ENCODE measurements at places on chromosomes 5 and 9.

GRCh38 chr9:27945386-27945785 lies 372.1 kb upstream of the C9orf72 start:
- DNase-seq, result no peak

DNA sequence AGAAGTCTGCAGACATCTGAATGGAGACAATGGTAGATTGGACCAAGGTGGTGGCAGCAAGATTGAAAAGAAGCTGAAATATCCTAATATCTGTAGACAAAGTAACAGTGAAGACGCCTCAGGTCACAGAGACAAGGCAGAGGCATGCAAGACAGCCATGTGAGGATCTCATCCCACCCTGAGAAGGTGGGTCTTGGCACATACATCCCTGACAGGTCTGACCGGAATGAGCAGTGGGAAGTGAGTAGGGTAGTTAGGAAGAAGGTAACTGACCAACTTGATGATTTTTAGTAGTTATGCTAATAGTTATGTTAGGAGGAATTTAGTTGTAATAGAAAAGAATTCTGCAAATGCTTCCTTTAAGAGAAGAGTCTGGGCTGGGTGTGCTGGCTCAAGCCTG lies 229.6 kb downstream of the NDUFS4 start:
- DNase-seq, result no peak

DNA sequence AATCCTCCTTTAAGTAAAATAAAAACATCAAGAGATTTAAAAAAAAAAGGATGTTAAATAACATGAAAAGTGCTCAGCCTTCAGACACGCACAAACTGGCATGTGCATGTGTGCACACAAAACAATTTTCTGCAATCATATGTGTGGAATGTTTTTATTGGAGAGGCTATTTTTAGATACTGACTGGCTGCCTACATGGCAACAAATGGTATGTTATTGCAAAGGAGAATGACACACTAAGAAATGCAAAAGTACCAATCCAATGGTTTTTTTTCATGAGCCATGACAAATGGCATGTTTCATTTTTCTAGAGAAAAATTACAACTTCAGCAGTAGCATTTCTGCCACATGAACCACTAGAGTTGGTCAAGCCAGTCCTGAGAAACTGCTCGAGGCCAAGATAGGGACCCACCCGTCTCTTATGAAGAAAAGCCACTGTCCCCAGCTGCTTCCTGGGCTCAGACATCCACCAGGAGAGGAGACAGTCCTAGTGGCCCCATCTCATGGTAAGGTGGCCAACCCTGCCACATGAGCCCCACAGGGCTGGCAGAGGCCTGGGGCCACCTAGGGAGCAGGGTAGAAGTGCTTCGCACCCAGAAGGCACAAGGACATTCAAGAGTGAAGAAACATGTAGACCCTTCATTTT lies 116.4 kb downstream of the MYO10 start:
- DNase-seq, result no peak

GRCh38 chr9:112725961-112726360 lies 8.0 kb upstream of the INIP start:
- no peak for DNase-seq

DNA sequence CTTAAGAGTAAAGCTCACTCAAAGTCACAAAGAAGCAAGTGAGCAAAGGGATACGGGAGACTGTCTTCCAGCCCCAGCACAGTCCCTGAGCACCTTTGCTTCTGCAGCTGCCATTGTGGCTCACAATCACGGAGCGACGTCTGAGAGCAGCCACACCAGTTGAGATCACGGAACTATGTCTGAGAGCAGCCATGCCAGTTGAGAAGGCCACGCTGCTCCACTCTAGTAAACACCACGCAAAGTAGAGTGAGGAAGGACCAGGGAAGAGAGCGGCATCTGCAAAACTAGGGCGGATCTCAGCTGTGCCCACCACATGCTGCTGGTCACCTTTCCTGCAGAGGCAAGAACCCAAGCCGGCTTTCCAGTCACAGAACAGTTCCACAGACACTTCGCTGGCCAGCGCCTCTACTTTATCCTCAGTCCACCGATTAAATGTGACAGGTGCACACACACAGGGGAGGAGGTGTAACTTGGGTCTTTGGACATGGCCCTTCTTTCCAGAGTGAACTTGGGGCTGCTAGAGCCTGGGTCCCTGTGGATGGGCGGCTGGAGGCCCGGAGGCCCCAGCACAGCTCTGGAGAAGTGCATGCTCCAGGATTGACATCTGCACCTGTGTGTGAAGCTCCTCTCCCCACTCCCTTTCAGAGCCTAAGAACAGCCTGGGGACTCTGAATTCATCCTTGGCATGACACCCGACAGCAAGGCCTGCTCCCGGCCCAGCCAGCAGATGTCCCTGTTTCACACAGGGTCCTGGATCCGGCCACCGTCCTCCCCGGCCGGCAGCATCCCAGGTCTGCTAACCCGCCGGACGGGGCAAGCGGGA lies 324.9 kb upstream of the IRX4 start:
- no peak for DNase-seq

GRCh38 chr5:8601831-8602354 lies 732.9 kb downstream of the MTRR start:
- no peak for DNase-seq

DNA sequence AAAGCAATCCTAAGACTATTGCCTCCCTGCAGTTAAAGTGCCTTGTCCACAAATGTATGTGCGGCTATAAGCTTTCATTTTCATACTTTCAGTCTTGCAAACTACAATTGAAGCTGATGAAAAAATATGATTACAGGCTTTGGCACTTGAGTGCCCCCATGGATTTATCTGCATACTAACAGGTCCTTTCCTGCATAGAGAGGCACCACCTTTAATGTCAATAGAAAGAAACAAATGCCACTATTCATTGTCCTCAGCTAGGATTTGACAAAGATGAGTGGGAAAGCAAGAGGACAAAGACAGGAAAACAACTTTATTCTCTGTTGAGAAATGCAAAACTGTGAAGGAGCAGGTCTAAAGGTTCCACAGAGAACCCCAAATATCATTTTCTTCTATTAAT lies 125.7 kb upstream of the PTGER4 start:
- DNase-seq, result no peak

GRCh38 chr9:93226819-93227218 lies 42.9 kb downstream of the WNK2 start:
- no peak for DNase-seq
